Cardiac atrium fibroblast (primary cell): ENCODE measurements at places on chromosomes 2 and 18. TPM values are rescaled to one million over a fixed set of nuclear protein-coding genes. Genes with fewer than 3 reads are reported as not detected.

Gene RNF125
- 0.16 and 0.36 TPM in 2 replicates for total RNA-seq

Gene CACNB4
- under 0.01 and 0.54 TPM in 2 replicates for total RNA-seq

Gene IGFBP5
- 2.9 and 15.9 TPM in 2 replicates for total RNA-seq

Gene RGPD4
- not detected in 2 replicates for total RNA-seq

Gene ACTG2
- 0.18 TPM in 1 of 2 replicates, not detected in the other for total RNA-seq

Gene INHA
- total RNA-seq = not detected in 2 replicates

Gene DPYSL5
- not detected in 2 replicates for total RNA-seq

Gene TFCP2L1
- total RNA-seq = not detected in 2 replicates

Gene RBKS
- 0.36 and 1.8 TPM in 2 replicates for total RNA-seq

Gene OR6B2
- not detected in 2 replicates for total RNA-seq

Gene PCARE
- total RNA-seq = not detected in 2 replicates

Gene MC2R
- total RNA-seq = not detected in 2 replicates

Gene MDH1
- 94.8 and 139 TPM in 2 replicates for total RNA-seq

Gene CHRND
- total RNA-seq = not detected in 2 replicates

Gene CNTNAP5
- total RNA-seq = not detected in 2 replicates

Gene TPO
- not detected in 2 replicates for total RNA-seq

Gene CELF4
- not detected in 2 replicates for total RNA-seq

Gene MAL
- total RNA-seq = not detected in 2 replicates

Gene NABP1
- total RNA-seq = 30.8 and 37.5 TPM in 2 replicates

Gene SH2D6
- not detected in 2 replicates for total RNA-seq

Gene C2orf72
- 2.1 and 3.2 TPM in 2 replicates for total RNA-seq

Gene TSHZ1
- 3.6 and 5.0 TPM in 2 replicates for total RNA-seq

Gene POTEI
- not detected in 2 replicates for total RNA-seq

Gene ABCG8
- total RNA-seq = not detected in 2 replicates

Gene EML6
- total RNA-seq = under 0.01 TPM in 2 replicates

Gene ERFE
- total RNA-seq = 7.3 and 24.2 TPM in 2 replicates

Gene TUBA3E
- not detected in 2 replicates for total RNA-seq

Gene KIF1A
- total RNA-seq = not detected in 2 replicates

Gene NT5DC4
- total RNA-seq = not detected in 2 replicates

Gene ACKR3
- total RNA-seq = 6.9 and 13.3 TPM in 2 replicates

Gene RALB
- total RNA-seq = 41.6 and 50.0 TPM in 2 replicates

Gene MYL12A
- 699 and 931 TPM in 2 replicates for total RNA-seq

Gene EIF4E2
- 73.9 and 92.2 TPM in 2 replicates for total RNA-seq

Gene NYAP2
- total RNA-seq = not detected in 2 replicates

Gene DYSF
- 6.3 and 12.2 TPM in 2 replicates for total RNA-seq

Gene COLEC12
- 96.6 and 104 TPM in 2 replicates for total RNA-seq

Gene CYP27A1
- 2.7 and 2.9 TPM in 2 replicates for total RNA-seq

Gene HOXD10
- not detected in 2 replicates for total RNA-seq

Gene CNDP1
- not detected in 2 replicates for total RNA-seq

Gene GNLY
- not detected in 2 replicates for total RNA-seq

Gene STPG4
- not detected in 2 replicates for total RNA-seq

Gene ZC3H15
- 34.7 and 37.7 TPM in 2 replicates for total RNA-seq
